Astrocyte of the hippocampus (primary cell): ENCODE measurements at places on chromosomes 6 and 20.

GRCh38 chr6:48961781-48962415 lies 501.2 kb downstream of the MMUT start:
- DNase-seq = no peak

- DNase-seq = no peak
These were observed 341.2 kb upstream of the MAP3K7 start for GRCh38 chr6:90928051-90928450.

GRCh38 chr6:131430531-131430930 lies 142.5 kb upstream of the ARG1 start:
- no peak for DNase-seq

- no peak for DNase-seq
These were observed 44.3 kb upstream of the PTGIS start for GRCh38 chr20:49612127-49612738.

- no peak for DNase-seq
These were observed 60.1 kb upstream of the FRMD1 start for GRCh38 chr6:168139121-168139520.

DNA sequence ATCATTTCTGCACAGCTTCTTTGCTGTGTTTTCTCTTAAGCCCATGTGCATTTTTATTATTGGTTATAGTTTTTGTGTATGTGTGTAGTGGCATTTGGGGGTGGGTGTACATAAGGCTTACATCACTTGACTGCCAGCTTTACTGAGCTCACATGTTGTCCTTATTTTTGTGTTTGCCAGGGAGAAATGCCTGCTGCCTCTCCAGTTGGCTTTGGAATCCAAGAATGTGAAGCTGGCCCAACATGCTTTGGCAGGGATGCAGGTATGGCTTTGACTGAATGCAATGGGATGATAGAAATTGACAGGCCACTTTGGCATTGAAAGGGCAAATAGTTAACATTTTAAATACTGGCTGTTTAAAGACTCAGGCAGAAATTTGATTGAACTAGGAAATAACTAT lies 11.4 kb downstream of the PBOV1 start:
- peak; percentile 35 for DNase-seq
